ENCODE measurements at places on chromosomes 16 and 17. TPM values are rescaled to one million over a fixed set of nuclear protein-coding genes. Genes with fewer than 3 reads are reported as not detected.

Gene CPNE2
- total RNA-seq: 38.1 TPM

DNA sequence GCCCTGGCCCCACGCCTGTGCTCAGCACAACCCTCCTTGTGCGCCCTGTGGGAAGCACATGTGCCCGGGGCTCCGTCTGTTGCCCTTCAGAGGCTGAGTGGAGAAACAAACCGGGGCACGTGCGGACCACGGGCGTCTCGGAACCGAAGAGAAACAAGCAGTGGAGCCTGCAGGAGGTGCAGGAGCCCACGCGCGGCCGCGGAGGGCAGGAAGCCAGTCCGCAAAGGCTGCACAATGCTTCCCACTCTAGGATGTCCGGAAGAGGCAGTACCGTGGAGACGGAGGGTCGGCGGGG, 75.5 kb upstream of the GNG13 start:
- no peaks in the 10 kb centered on the region for H3K4me1 ChIP-seq
- no peak overlapping the region for H3K27ac ChIP-seq
- DNase-seq: no peak
- H3K4me3 ChIP-seq: no peak overlapping the region

DNA sequence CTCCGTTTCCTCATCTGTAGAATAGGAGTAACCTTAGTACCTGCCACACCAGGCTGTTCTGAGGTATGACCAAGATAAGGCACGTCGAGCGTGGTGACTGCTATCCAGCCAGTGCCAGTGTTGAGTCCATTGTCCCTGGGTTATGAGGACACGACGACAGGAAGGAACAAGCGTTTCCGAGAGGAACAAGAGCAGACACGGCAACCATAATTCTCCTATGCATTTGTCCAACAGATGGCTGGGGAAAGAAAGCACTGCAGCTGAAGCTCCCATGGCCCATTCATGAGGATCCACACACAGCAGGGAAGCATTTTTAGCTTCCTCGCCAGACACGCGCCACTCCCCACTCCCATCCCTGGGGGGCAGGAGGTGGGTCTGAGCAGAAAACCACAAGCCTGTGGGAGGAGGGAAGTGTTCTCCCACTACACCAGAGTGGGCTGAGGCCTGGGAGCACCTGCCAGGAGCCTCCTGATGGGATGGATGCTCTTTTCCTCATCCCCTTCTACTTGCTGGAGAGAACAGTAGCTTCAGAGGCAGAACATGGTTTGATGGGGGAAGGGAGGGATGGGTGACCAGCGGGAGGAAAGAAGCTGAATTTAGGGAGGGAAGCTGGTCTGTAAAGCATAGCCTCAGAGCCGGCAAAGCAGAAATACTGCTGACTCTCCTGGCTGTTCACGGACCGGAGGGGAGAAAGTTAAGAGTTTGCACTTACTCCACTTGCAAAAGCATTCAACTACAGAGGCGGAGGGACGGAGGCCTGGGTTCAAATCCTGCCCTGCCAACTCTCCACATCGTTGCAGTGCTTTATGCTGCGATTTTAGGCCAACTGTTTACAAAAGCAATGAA, 2.7 kb downstream of the COTL1 start:
- H3K36me3 ChIP-seq: no peaks in the 10 kb centered on the region
- peak; percentile 64 for DNase-seq
- no peaks in the 10 kb centered on the region for H3K27me3 ChIP-seq
- H3K4me1 ChIP-seq: peaks cover 25% of the 10 kb centered on the region

GRCh38 chr16:57266531-57267260, 17.8 kb downstream of the PLLP start:
- no peaks in the 10 kb centered on the region for H3K36me3 ChIP-seq
- H3K4me1 ChIP-seq: no peaks in the 10 kb centered on the region
- no peak overlapping the region for H3K4me3 ChIP-seq
- DNase-seq: no peak

DNA sequence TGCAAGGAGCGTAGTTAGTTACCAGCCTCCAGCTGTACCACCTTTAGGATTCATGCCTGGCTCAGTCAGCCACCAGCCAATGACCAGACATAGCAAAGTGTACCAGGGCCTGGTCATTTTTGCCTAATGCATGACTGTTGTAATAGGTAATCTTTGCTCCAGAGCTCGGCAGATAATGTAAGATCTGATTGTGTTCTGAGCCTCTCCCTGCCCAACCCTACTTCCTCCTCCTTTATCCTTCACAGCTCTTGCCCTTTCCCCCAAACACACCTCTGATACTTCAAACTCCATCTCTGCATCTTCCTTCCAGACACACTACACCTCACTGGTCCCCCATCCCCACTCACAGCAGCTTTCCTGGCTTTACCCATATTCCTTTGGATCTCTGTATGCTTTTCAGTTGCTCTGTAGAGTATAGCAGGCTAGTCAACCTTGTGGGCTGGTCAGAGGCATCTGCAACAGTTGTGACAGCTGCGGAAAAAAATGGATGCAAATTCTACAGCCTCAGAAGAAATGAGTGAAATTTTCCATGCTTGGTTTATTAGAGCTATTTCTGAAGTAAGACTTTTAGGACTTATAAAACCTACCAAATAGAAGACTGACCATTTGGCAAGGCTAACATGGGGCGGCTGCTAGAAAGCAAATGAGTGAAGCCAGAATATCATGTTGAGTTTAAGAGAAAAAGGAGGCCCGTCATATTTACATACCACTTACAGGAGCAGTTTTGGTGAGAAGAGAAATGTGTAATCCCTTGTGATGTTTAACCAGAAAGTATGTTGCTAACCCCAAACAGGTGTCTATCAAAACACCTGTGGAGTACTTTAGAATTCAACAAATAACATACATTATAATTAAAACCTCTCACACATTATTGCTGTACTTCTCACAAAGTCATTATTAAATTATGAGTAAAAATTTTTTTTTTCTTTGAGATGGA, 19.9 kb upstream of the C16orf87 start:
- no peak for DNase-seq
- H3K4me3 ChIP-seq: no peak overlapping the region
- H3K36me3 ChIP-seq: no peaks in the 10 kb centered on the region
- no peak overlapping the region for H3K27ac ChIP-seq
- no peaks in the 10 kb centered on the region for H3K27me3 ChIP-seq

DNA sequence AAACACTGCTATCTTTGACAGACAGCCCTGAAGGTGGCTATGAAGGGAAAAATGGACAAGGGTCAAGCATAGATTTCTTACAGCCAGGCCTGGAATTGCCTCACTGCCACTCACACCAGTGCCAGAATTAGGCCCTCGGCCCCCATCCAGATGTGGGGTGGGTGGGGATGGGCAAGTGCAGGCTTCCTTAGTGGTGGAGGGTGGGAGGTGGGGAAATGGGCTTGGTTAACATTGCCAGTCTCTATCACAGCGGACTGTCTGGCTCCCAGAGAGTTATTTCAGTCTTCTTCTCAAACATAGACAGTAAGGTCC, 24.9 kb downstream of the B9D1 start:
- H3K27ac ChIP-seq: no peak overlapping the region
- no peaks in the 10 kb centered on the region for H3K36me3 ChIP-seq
- H3K27me3 ChIP-seq: no peaks in the 10 kb centered on the region

- H3K4me1 ChIP-seq: no peaks in the 10 kb centered on the region
- H3K4me3 ChIP-seq: no peak overlapping the region
- no peaks in the 10 kb centered on the region for H3K36me3 ChIP-seq
- peaks cover 58% of the 10 kb centered on the region for H3K27me3 ChIP-seq
- no peak overlapping the region for H3K27ac ChIP-seq
- DNase-seq: no peak
Observed at GRCh38 chr17:79678091-79678735, 52.5 kb upstream of the ENPP7 start.

- no peaks in the 10 kb centered on the region for H3K36me3 ChIP-seq
- peaks cover 19% of the 10 kb centered on the region for H3K27me3 ChIP-seq
- H3K4me3 ChIP-seq: no peak overlapping the region
- H3K27ac ChIP-seq: no peak overlapping the region
- no peaks in the 10 kb centered on the region for H3K4me1 ChIP-seq
Observed at GRCh38 chr16:58366247-58367031, 25.8 kb upstream of the GINS3 start.
